Central memory CD8-positive, alpha-beta T cell (primary cell): ENCODE measurements at places on chromosomes 2 and 18.

GRCh38 chr2:165682546-165682945 lies 111.5 kb downstream of the GALNT3 start:
- DNase-seq: no peak

- DNase-seq: no peak
These were observed 3.0 kb upstream of the GAREM2 start for GRCh38 chr2:26169681-26170414.

GRCh38 chr2:116761864-116762263 lies 1052.6 kb upstream of the DDX18 start:
- no peak for DNase-seq

GRCh38 chr2:94880507-94880906 lies 9.3 kb downstream of the TEKT4 start:
- no peak for DNase-seq

GRCh38 chr2:32647180-32647651 lies 19.4 kb downstream of the TTC27 start:
- no peak for DNase-seq

GRCh38 chr18:34033968-34034367 lies 190.7 kb downstream of the NOL4 start:
- no peak for DNase-seq

- no peak for DNase-seq
These were observed 49.7 kb downstream of the RRM2 start for GRCh38 chr2:10172033-10172871.

- no peak for DNase-seq
These were observed 149.7 kb upstream of the ZNF236 start for GRCh38 chr18:76672627-76673026.

- DNase-seq: no peak
These were observed 116.1 kb downstream of the NFATC1 start for GRCh38 chr18:79511671-79512301.

DNA sequence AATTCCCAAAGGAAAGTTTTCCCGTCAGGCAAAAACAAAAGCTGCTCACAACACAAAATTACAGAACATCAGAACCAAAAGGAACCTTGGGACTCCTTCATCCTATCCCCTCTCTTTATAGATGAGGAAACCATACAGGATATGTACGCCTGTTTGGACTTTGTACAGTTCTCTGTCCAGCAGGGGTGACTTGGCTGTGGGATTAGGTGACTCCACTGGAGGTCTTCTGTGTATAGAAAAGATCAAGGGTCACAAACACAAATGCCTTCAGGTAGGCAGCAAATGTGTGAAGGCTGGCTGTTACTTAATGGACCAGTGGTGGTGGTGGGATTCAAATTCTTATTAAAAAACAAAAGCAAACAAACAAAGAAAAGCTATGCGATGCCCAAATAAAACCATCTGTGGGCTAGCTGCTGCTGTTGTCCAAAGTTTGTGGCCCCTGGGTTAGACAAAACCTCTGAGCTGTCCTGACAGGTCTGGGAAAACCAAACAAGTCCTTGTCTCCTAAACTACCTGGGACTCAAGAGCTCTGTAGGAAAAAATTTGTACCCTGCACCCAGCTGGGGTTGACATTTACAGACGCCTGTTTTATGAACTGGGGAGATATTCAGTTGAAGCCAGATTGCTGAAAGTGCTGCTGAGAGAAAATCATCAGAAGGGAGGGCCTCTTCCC lies 1.3 kb upstream of the CEP68 start:
- no peak for DNase-seq

GRCh38 chr2:8575834-8576423 lies 105.9 kb upstream of the ID2 start:
- no peak for DNase-seq

- no peak for DNase-seq
These were observed 127.2 kb downstream of the OSBPL1A start for GRCh38 chr18:24270358-24270936.
